NCI-H2029 (cell line): ENCODE measurements at places on chromosomes 16 and 17.
A peak's percentile ranks its signal among the peaks of the same experiment; 100 is the strongest.

DNA sequence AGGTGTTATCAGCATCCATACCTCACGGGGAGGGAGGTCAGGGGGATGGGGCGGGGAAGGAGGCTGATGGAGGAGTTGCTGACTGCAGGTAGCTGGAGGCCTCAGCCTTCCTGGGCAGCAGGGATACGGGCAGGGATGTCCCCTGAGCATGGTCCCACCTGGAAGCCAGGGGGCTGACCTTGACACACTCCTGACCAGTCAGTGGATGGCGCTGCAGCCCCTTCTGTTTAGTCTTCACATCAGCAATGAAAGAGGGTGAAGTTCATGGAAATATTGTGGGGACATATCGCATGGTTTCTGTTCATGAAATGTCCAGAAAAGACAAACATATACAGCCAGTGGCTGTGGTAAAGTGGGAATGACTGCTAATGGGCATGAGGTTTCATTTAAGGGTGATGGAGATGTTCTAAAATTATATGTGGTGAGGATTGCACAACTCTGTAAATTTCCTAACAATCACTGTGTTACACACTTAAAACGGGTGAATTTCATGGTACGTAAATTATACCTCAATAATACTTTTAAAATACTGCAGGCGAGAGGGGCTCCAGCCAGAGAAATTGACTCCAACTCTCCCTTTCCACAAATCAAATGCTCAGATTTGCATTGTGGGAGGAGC, 489.6 kb downstream of the CDH13 start:
- no peak for DNase-seq

DNA sequence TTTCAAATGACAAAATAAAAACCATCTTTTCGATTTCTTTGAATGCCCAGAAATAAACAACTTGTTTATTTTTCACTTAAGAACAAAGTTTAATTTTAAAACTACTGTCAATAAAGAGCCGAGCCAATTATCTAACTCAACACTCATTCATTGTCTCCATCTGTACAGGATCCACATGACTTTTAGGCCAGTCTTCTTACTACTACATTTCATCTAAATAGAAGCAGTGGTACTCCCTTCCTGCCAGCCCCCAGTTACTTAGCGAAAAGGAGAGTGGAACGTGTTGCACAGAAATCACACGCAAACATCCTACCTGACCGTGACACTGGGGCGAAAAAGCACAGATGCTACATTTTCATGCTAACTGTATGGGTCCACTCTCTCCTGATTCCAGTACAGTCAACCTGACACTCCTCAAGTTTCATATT, 1.2 kb downstream of the GNA13 start:
- DNase-seq = no peak

GRCh38 chr16:16012144-16012543, 62.7 kb downstream of the ABCC1 start:
- DNase-seq = no peak

- DNase-seq = no peak
These were observed 44.1 kb downstream of the CRLF3 start for GRCh38 chr17:30780343-30780742.

DNA sequence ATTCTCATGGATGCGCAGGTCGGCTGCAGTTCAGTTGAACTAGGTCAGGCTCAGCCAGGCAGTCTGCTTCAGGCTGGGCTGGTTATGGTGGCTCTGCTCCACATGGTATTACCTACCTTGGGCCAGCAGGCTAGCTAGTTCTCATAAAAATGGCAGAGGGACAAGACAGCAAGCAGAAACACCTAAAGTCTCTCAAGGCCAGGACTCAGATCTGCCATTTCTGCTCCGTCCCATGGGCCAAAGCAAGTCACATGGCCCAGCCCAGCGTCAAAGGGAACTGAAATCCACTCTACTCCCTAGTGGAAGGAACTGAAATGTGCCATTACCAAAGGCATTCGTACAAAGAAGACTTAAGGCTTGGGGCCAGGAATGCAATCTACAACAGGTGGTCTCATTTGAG, 160.0 kb downstream of the TMEM132E start:
- no peak for DNase-seq

DNA sequence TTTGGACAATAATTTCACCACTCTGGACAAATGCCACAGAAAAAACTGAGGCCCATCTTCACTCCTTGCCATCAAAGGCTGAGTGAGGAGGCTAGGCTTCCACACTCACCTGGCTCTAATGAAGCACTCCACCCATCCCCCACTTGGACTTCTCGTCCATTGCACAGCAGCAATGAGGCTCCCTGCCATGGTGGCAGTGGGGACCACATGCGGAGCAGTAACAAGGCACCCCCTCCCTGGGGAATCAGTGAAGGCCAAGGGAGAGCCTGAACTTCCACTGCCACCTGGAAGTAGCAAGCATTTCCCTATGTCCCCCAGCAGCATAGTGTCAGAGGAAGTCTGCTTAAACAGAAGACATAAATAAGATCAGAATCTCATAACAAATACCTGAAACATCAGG, 2.0 kb upstream of the GOSR1 start:
- DNase-seq = no peak

DNA sequence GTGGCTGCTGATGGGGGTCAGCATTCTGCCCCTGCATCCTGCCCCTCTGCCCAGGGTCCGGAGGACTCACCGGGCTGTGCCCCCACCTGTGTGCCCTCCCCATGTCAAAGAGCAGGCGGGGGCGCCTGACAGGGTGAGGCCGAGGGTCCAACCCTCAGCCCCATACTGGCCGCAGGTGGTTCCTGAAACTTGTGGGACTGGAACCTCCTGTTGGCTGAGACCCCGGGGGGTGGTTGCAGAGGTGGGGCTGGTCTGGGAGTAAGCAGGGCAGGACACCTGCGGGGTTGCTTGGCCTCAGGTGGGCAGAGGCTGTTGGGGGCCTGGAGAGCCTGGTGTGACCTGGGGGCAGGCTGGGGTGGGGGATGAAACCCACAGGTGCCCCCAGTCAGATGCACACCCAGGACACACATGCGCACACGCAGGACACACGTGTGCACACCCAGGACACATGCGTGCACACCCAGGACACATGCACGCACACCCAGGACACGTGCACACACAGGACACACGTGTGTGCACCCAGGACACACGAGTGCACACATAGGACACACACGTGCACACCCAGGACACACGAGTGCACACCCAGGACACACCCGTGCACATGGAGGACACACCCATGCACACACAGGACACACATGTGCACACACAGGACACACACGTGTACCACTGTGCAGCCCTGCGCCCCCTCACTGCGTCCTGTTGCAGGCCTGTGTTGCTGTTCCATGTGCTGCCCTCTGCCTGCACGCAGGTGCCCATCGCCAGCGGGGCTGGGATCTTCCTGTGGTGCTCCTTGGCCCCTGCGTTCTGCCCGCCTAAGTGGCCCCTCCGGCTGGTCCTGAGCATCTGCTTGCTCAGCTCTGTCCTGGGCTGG, 31.4 kb downstream of the SOX8 start:
- no peak for DNase-seq

GRCh38 chr16:31861455-31861854, 12.2 kb upstream of the ZNF267 start:
- no peak for DNase-seq

DNA sequence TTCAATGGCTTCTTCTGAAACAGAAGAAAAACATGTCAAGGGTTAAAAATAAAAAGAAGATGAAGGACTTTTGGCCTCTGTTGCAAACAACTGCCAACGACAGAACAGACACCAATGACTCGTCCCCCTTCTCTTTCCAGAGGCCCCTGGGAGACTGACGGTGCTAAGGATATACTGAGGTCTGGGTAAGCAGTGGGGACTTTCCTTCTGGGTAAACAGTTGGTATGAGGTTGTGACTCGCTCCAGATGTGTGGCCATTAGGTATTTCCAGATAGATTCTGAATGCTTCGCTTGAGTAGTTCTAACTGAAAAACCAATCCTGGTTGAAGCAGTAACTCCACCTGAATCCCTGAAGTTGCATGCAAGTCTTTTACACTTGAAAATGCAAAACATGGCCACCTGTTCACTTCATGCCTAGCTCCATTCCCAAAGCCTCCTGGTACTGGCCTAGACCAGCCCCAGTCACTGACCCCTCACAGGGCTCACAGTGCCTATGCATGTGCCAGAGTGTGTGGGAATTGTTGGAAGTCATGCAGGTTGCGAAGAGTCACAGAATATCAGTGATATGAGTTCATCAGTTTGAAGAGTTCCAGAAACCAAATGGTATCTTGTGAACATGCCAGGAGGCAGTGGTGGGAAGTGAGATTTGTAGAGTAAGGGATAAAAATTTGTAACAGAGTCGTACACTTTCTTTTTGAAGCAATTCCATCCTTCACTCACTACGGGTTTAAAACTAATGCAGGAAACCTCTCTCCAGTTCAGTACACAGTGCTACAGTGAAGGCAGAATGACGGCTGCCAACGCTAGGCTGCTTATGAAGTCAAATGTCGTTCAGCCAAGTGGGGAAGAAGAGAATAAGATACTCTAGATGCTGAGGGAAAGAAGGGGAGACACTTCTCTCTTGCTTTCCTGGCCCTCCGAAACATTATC, 217.8 kb downstream of the ZFHX3 start:
- no peak for DNase-seq

DNA sequence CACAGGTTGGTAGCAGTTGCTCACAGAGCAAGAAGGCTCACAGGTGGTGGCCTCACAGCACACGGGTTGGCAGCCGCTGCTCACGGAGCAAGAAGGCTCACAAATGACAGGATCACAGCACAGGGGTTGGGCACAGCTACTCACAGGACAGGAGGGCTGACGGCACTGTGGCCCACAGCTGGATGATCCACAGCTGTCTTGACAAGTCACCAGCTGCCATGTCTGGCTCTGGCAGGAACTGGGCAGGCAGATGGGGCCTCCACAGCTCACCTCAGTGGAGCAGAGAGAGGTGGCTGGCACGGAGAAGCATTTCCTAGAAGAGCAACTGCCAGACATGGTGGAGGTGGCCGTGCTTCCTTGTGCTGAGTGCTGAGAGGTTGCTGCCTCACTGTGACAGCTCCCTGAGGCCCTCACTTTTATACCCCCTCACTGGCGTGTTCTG, at the start of gene KRTAP16-1:
Gene KRTAP16-1 (minus strand): TSS at position 392 of the 442 bp plus-strand sequence. CDS start 56 bp downstream, at position 336.
- peak; percentile 64 for DNase-seq

DNA sequence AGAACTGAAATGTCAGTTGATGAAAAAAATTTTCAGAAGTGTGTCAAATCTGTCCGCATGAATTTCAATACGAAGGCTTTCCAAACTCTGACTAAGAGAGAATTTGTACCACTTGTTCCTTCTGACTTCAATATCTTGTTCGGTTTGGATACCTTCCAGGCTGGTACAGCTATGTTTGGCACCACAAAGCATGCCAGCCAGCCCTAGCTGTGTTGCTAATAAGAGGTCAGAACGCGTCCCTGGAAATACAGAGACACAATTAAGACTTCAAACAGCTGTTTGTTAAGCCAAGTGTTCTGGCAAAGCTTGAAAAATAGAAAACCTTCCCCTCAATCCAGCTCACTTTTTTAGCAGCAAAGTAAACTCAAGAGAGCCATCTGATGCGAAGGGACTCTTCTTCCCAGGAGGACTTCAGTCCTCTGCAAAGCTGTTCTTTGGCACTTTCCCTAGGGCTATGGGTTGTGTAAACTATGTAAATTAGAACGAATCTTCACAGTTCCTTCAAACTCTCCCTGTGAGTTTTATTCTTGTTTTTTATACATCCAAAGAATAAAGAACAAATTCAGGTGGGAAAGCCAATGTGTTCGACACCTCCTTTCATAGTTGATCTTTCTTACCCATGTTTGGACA, 35.1 kb downstream of the GRB2 start:
- DNase-seq = no peak

DNA sequence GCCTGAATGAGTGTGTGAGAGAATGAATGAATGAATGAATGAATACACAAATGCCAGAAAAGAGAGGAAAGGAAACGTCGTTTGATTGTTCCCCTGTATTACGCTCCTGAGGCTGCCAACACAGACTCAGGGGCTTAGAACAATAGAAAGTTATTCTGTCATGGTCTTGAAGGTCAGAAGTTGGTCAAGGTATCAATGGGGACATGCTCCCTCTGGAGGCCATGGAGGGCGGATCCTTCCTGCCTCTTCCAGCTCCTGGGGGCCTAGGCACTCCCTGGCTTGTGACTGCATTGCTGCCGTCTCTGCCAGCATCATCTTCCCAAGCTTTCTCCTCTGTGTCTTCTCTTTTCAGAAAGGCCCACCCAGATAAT, 1.5 kb upstream of the SLC38A8 start:
- no peak for DNase-seq

GRCh38 chr17:732067-732901, at the start of gene TLCD3A:
Gene TLCD3A, plus strand, starts transcription at chr17:732596. Its CDS starts 52 bp downstream, at chr17:732648.
- DNase-seq = no peak

DNA sequence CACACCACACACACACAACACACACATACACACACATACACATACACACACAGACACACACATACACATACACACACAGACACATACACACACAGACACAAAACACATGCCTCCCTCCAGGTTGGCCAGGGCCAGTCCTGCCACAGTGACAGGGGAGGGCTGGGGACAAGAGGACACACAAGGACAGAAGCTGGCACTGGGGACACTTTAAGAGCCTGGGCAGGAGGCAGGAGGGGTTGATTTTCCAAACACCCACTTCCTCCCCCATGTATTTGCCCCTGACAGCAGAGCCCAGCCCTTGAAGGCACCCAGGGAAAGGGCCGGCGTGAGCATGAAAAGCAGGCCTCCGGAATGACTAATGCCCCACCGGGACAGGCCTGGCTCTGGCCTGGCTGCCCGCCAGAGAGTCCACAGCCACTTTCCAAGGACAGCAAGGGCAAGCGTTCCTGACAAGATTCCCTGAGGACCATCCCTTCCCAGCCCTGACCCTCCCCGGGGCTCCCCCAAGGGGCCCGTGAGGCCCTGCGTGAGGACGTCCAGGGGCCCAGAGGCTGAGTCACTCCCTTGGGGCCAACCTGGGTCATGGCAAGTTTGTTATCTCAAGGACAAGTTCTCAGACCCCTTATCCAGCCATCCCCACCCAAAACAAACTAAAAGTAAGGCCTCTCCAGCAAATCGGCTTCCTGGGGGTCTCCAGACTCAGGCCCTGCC, 235.6 kb downstream of the ZNF423 start:
- no peak for DNase-seq

GRCh38 chr17:62821189-62822079, 13.3 kb upstream of the MARCHF10 start:
- no peak for DNase-seq

DNA sequence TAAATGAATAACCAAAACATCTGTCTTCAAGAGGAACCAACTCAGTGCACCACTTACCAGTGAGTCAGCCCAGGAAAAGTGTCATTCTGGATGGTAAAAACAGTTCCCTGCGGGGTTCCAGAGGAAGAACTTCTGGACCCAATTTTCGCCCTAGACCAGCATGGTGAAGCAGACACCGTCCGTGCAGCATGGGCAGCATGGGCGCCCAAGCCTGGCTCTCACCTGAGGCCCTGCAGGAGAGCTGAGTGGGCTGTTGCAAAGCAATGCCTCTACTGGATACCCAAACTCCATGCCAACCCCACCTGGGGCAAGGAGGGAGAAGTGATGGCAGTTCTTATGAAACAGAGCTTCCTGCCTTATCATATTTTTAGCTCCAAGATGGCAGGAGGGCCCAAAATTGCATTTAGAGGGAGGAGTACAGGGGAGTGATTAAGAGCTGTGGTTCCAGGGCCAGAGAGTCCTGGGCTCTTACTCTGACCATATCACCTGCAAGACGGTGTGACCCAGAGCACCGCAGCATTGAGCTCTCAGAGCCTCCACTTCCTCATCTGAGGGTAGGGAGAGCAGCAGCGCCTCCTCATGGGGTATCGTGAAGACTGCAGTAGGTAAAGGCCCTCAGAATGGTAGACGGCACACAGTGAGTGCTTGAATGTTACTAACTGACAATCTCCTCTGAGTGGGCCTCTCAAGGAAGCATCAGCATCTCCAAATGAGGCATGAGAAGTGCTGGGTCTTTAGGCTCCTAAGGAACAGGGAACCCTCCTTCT, 16.6 kb upstream of the INPP5K start:
- no peak for DNase-seq

GRCh38 chr17:66580184-66580955, 254.5 kb upstream of the CACNG5 start:
- DNase-seq = no peak
